Activated CD4-positive, CD25-positive, alpha-beta regulatory T cell treated with anti-CD3 and anti-CD28 coated beads, Interleukin-2, amount 50 U/mL, for 72 hours (primary cell): ENCODE measurements at places on chromosomes 11 and 22.
A peak's percentile ranks its signal among the peaks of the same experiment; 100 is the strongest.

GRCh38 chr11:34302046-34302921, 55.5 kb downstream of the ABTB2 start:
- no peak for DNase-seq

GRCh38 chr22:39144101-39144767, 8.2 kb downstream of the CBX7 start:
- DNase-seq, result peak; percentile 58

DNA sequence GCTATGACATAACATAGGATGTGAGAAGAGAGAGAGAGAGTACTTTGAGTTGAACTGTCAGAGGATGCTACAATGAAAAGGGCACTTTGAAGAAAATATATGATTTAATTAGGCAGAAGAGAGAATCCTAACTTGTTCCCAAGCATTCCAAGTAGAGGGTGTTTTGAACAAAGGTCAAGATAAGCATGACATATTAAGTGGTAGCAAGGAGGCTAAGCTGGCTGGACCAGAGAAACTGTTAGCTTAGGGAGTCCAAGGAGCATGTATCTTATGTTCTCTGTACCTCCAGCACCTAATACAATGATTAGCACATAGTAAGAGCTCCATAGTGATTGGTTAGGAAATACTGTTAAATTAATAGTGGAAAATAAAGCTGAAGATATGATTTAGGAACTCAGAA, 479.6 kb downstream of the TMEM135 start:
- no peak for DNase-seq

GRCh38 chr11:3227568-3228444, 4.4 kb downstream of the MRGPRE start:
- DNase-seq, result no peak

DNA sequence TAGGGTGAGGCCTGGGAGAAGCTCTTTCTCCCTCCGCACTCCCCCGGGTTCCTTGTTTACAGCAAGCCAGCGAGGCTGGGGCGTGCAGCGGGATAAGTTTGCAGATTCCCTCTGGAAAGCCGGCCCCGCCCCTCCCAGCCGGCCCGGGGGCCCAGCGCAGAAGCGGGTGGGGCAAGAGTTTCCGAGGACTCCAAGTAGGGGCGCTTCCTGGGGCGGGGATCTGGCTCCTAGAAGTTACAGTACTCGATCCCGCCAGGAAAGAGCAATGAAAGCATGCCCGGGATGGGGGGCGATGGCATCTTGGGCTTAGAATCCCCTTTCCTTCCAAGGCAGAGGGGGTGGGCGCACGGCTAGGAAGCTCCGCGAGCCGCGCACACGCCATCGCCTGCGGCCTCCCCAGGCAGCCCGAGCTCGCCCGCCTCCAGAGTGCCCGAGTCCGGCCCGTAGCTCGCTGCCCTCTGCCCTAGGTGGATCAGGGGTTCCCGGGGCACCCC, 385 bp downstream of the TST start:
- DNase-seq, result no peak

- DNase-seq, result no peak
Measured at GRCh38 chr11:71112454-71112853, 139.9 kb downstream of the SHANK2 start.

- DNase-seq, result no peak
Measured at GRCh38 chr11:44740967-44741366, 14.2 kb downstream of the TSPAN18 start.

GRCh38 chr22:17477391-17477833, 85.9 kb upstream of the SLC25A18 start:
- DNase-seq, result no peak

GRCh38 chr11:48096588-48097525, 116.5 kb downstream of the PTPRJ start:
- no peak for DNase-seq

DNA sequence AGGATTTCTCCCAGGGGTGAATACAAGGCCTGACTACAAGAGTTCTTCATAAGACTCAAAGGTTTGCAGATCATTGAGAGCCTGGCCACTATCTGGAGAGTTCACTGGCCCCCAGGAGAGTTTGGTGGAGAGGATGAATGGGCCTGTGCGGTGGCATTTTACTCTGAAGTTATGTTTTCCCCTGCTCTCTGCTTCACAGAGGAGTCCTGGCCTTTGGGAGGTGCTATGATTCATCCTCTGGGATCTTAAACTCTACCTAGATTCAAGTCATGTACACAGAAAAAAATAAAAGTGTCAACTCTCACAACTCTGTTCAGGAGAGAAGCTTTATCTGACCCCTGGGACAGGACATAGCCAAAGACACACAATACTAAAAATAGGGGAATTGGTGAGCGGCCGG, 159.1 kb upstream of the CARD18 start:
- DNase-seq, result no peak
